GOT3 (cell line): ENCODE measurements at places on chromosomes 2 and 18.
A peak's percentile ranks its signal among the peaks of the same experiment; 100 is the strongest.

- DNase-seq: no peak
Observed at GRCh38 chr2:235642446-235643098, 148.7 kb downstream of the AGAP1 start.

- no peak for DNase-seq
Observed at GRCh38 chr2:132374551-132374950, 42.1 kb upstream of the GPR39 start.

GRCh38 chr18:5508821-5509220 lies 35.0 kb downstream of the EPB41L3 start:
- DNase-seq: no peak

DNA sequence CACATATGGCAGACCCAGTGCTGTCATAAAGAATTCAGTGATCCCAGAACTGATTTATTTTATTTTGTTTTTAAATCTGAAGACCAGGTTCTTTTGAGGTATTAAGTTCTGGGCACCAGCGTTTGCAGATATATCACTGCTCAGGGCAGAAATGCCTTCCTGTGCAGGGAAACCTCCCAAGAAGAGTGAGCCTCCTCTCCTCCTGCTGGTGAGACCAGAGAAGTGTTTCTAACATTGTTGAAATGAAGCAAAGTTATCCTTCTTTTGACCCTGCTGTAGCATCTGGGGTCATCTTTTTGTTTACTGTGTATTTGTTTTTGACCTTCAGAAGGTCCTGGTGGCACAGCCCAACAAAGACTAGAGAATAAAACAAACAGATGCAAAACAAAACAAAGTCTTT lies 94.0 kb downstream of the AQP4 start:
- no peak for DNase-seq

DNA sequence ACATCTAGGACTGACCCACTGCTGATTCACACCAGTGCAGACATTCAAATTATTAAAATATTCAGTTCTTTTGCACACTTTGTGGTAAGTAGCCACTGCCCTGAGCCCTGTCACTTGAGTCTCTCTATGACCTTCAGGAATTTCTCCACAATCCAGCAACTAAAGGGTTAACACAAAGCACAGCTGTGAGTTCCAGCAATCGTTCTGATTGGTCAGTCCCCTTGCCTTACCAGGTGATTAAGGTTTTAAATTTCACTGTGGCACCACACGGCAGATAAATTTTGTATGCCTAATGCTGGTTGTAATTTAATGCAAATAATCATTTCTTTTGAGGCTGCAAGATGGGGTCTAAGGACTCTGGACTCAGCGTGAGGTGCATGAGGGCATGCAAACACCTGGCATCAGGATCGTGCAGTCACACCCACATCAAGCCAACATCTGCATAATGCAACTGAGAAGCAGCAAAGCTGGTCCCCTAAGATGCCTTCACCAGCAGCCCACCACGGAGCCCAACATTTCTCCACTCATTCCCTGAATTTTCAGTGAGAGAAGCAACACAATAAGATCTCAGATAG lies 36.6 kb downstream of the SLC14A1 start:
- DNase-seq: no peak

DNA sequence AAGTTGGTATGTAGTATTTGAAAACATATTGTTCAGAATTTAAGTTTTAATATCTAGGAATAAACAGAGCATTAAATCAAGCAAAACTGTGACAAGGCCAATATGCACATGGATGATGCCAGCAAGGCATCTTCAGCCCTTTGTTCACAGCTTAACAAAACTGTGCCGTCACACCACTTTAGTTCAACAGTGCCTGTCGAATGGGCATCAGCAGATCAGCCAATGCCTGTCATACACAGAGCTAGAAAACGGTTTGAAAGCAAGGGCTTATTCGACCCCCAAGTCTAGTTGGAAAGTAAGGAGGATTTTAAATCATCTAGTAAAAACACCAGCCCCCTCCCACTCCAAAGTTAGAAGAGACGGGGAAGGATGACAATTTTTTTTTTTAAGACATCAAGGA lies 16.7 kb downstream of the ZEB2 start:
- no peak for DNase-seq

DNA sequence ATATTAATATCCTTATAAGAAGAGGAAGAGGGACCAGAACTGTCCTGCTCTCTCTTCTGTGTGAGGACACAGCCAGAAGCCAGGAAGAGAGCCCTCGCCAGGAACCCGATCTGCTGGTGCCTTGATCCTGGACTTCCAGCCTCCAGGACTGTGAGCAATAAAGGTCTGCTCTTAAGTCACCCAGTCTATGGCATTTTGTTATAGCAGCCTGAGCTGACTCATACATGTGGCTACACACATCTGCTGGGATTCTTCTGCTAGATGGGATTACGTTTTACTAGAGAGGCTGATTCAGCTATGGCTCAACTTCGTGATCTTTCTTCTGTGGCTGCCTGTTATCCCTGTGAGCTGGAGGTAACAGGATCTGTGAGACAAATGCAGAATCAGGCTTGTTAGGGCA lies 29.6 kb downstream of the ARL4C start:
- DNase-seq: no peak

GRCh38 chr2:174247474-174248186 lies 702 bp downstream of the OLA1 start:
- DNase-seq: no peak

- DNase-seq: no peak
Observed at GRCh38 chr2:62589691-62590356, 83.8 kb upstream of the TMEM17 start.

DNA sequence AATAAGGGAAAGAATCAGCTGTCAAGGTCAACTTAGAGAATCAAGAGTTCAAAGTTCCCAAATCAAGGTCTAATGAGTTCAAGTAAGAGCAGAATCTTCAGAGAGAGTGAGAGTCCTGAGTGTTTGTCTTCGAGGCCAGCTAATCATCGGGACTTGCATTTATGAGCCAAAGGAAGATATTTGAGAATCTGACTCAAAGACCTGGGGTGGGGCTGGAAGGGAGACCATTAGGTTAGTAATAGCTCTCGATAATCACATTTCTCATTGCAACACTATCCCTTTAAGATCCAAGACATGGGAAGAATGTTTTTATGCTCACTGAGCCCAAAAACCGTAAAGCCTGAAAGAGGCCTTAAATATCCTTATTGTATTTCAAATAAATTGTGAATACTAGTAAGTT lies 72.0 kb upstream of the FSHR start:
- no peak for DNase-seq

- no peak for DNase-seq
Observed at GRCh38 chr2:237444071-237444470, 30.1 kb upstream of the COL6A3 start.

GRCh38 chr2:231900486-231900942 lies 25.7 kb downstream of the NPPC start:
- no peak for DNase-seq

GRCh38 chr2:218691234-218691633 lies 19.3 kb downstream of the STK36 start:
- DNase-seq: no peak

DNA sequence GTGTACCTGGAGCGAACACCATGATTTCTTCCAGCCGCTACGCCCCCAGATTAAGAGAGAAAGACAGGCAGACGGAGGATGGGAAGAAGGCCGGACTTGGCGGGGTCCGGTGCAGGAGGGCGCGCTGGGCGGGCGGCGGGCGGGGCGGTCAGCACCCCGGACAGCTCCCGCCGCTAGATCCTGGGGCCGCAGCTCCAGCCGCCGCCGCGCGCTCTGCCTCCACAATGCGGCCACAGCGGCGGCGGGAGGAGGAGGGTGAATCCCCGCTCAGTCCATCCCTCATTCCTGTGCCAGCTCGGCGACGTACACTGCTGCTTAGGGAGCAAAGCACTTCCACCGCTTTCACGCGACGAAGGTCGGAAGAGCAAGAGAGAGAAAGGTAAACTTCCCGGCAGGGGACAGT lies at the start of gene AKAIN1:
Gene AKAIN1 (minus strand): TSS at position 226 of the 403 bp plus-strand sequence. CDS start 204 bp downstream, at position 22.
- no peak for DNase-seq

- no peak for DNase-seq
Observed at GRCh38 chr2:16386031-16386430, 279.6 kb downstream of the CYRIA start.

DNA sequence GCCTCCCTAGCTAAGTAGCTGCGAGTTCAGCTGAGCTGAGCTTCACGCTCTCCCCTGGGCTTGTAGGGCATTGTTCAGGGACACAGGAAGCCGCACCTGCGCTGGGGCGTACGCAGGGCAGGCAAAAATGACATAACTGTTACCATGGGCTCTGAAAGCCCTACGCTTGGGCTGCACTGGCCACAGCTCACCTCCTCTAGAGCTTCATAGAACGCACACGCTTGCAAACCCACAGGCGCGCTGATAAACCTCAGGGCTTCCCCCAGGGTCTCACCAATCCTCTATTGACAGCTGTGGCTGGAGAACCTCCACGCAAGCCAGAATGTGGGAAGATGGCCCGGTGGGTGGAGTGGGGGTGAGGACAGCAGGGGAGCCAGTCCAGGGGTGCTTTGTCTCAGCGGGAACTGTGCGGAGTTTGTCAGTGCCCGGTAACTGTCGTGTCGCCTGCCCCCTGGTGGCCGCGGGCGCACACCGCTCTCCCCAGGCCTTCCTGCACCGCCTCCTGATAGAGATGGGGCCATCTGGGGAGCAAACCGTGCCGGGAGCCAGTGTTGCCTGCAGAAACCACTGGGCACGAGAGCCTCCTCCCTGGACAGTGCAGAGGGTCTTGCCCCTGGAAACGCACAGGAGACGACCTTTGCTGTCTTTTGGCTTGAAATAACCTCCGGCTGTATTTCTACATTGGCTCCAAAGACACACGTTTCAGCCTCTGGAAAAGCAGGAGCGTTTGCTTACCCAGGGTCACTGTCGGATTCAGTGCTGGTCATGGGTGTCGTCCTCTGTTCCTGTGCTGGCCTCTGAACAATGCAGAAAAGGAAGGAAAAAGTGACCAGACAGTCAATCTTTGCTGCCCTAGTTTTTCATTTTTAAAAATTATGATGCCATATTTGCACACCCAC lies 17.0 kb upstream of the CIDEA start:
- DNase-seq: peak; percentile 24

- DNase-seq: no peak
Observed at GRCh38 chr2:241617431-241618154, 19.4 kb downstream of the THAP4 start.

DNA sequence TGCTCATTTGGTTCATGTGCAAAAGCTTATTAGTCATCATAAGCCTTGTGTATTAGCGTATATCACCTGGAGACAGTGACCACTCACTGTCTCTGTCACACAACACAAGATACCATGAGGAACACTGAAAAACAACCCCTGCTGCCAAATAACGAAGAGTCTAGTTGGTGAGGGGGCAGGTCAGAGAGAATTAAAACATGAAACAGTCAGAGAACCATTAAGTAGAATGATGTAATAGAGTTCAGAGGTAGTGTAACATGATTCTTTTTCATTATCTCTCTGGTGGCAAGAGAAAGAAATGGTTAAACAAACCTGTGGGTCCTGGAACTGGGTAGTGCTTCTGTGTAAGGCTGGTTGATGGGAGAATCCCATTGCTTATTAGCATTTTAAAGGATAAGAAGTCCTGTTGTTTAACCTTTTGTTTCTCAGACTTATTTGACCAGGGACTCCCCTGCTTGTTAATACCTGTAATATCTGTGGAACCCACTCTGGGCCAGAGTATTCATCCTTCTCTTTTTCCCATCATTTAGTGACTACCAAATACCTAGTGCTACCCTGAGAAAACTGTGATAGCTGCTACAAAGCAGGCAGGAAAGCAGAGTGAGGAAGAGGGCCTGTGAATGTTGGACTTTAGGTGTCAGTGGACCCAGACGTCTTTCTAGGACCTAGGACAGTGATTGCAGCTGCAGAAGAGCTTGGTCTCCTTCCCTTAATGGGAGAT lies 38.0 kb downstream of the PTRHD1 start:
- DNase-seq: no peak

DNA sequence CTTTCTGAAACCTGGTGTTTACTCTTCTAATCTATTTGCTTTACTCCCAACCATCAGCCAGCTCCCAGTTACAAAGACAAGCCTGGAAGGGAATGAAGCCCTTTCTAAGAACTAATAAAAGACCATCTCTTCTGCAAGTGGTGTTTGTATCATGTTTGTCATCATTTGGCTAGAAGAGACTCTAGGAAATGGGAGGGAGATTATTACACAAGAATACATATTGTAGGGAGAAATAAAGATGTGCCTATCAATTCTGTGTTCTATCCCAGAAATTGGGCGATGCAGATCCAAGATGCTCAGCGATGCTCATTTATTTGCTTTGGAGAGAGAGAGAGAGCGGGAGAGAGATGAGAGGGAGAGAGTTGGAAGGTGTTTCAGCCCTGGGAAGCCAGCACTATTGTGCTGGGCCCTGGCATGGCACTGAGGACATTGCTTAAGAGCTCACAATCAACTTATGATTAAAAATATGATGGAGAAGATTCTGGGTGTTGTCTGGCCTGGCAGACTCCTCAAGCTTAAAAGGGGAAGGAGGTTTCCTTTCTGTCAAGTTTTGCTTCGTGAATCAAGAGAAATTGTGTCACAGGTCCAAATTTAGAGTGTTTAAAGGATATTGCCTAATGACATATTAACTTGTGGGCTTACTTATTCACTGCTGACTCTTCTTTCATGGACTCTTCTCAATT lies 41.8 kb upstream of the AFF3 start:
- no peak for DNase-seq

DNA sequence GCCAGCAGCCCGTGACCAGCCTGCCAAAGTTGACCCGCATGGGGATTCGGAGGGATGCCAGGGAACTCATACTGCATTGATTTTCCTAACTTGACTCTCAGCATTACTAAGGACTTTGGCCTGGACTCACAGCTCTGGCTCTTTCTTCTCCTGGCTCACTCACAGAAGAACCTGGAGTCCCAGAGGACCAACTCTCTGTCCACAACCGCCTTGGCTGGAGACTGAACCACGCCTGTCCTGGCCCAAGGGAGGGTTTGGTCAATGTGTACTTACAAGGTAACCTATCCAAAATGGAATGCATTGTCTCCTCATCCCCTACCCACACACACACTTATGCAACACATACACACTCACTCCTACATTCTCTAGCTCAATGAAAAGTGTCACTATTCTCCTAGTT lies 135.6 kb upstream of the KLHL29 start:
- peak; percentile 9 for DNase-seq

- no peak for DNase-seq
Observed at GRCh38 chr2:204061241-204061640, 124.7 kb downstream of the ICOS start.

- DNase-seq: no peak
Observed at GRCh38 chr2:237433920-237434676, 20.1 kb upstream of the COL6A3 start.
